ENCODE measurements at places on chromosomes 7 and 10.

- DNase-seq = no peak
These were observed 24.6 kb upstream of the ITGA8 start for GRCh38 chr10:15744217-15744865.

DNA sequence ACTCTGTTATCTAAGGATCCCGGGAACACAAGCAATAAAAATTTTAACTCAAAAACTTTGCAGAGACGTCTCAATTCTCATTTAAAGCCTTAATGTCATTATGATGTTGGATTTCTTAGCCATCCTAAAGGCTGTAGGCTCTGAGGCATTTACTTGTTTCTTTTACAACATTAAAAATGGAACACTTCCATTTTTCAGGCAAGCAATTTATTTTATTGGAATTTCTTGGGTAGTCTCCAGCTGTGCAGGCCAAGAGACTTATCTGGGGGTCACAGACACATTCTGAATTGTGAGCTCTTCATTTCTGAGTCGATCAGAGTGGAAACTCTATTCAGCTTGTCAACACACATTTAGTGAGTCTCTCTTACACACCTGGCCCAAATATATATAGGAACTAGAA is 48.0 kb upstream of the KIF5B start:
- no peak for DNase-seq

DNA sequence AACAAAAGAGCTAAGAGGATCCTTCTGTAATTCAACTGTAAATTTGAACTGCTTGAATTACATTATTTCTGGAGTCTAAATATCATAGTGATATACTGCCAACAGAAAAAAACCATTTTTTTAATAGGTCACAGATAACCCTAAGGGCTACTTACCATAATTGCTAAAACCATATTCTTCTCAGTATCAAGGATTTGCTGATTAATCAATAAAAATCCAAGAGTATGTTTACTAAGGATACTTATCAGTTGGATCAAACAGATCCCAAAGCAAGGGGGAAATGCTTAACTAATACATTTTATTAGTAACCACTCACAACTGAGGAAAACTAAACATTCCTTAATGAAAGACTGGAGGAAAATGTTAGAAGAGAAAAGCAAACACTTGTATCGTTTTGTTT is 166.0 kb downstream of the PIP4K2A start:
- DNase-seq = no peak

DNA sequence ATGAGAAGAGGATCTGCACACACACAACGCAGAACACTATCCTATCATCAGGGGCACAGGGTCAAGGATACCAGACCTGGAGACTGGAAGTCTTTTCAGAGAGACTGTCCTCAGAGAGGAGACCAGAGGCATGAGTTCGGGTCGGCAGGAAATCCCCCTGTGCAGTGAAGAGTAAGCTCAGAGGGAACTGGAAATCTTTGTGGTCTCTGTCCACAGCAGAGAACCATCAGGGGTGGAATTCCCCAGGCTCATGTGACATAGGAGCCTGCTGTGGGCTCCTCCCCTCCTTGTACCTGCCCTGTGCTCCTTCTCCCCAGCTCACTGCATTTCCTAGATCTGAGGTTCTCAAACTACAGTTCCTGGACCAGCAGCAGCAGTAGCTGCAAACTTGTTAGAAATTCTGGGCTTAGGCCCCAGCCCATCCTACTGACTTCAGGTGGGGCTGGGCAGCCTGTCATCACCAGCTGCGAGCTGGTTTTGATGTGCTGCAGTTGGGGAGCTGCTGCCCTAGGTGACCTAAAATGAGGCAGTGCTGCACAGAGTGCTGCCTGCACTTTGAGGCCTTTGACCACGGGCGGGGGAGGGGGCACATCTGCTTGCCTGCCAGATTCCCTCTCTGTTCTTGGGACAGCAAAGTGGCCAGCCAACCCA is 2.4 kb downstream of the ZMIZ2 start:
- DNase-seq = peak; percentile 79

GRCh38 chr10:58334817-58335305 is at the start of gene UBE2D1:
Gene UBE2D1 (plus strand): TSS chr10:58335006. CDS start chr10:58335202, 196 bp downstream.
- DNase-seq = peak; percentile 86

DNA sequence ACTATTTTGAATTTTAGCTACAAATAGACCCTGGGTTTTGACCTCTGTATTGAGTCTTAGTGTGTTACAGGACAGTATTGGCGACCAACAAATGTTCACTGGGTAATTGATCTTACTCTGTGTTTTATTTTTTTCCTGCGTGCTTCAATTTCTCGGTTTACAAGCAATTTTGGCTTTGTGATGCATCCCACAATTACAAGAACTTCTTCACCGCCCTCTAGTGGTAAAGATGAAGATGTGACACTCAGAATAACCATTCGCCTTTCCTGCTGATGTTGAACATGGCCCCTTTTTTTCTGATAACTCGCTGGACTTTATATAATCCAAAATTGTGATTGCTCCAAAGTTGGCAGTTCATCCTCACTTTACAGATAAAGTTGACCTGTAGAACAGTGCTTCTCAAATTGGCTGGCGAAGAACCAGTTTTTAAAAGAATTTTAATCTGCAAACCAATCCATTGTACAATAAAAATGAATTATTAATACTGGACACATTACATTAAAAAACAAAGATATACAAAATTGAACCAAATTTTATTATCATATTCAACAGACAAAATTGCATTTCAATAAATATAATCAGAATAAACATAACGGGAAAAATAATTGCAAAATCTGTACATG is 20.2 kb upstream of the SMC3 start:
- DNase-seq = peak; percentile 14

- DNase-seq = peak; percentile 56
These were observed 4.5 kb downstream of the KAZALD1 start for GRCh38 chr10:101066146-101066895.

DNA sequence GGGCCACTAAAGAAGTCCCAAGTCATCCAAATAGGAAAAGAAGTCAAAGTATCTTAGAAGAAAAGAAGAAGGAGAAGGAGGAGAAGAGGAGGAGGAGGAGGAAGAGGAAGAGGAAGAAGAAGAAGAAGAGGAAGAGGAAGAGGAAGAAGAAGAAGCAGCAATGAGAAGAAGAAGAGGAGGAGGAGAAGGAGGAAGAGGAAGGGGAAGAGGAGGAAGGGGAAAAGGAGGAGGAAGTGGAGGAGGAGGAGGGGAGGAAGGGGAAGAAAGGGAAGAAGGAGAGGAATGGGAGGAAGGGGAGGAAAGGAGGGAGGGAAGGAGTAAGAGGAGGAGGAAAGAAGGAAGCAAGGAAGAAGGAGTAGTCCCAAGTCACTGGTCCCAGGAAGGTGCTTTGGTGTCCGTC is 21.7 kb upstream of the RADIL start:
- DNase-seq = no peak

- DNase-seq = no peak
These were observed 295.0 kb upstream of the KLF14 start for GRCh38 chr7:131029002-131029401.

DNA sequence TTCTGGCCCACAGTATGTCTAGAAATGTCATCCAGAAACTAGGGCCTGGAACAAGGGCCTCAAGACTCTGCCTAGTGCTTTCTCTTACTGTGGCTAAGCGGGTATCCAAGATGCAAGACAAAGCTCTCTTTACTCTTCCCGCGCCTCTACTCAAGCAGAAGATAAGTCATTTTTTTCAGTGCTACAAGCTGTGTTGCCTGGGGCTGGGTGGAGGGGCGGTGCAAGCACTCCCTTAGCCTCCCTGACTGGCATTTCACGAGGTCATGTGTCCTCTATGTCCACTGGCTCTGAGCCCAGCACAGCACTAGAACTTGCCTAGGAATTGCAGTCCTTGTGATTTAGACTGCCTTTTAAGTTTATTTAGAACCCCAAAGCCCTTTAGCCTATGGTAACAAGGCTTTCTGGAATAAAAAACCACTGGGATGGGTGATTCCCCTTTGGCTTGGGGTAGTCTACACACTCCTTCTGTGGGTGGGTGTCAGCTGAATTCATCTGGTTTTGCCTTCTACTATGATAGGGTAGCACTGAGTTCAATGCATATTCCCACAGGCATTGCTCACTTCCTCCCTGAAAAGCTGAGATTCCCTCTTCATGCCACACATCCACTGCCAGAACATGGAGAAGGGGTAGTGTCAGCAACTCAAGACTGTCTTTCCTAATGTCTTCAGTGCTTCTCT is 371.8 kb upstream of the KCND2 start:
- DNase-seq = no peak

DNA sequence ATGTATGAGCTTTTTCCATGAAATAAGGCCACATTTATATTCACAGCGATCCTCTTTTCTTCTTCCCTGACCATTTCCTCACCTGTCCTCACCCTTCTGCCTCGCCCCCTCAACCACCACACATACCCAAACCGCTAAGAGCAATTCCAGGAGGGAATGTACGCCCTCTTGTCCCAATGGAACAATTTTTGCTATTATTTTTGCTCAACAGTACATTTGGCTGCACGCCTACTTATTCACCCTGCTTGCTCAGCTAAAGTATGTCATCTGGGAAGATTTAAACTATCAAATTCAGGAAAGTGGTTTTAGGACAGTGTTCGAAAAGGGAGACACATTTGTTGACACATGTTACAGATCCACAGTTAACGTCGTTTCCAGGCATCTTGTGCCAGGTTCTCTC is 252.7 kb downstream of the NEBL start:
- DNase-seq = no peak

DNA sequence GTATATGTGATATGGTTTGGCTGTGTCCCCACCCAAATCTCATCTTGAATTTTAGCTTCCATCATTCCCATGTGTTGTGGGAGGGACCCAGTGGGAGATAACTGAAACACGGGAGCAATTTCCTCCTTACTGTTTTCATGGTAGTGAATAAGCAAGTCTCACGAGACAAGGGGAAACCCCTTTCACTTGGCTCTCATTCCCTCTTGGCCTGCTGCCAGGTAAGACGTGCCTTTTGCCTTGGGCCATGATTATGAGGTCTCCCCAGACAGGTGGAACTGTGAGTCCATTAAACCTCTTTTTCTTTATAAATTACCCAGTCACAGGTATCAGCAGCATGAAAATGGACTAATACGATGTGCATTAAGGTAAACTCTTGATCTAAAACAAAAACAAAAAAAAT is 357.1 kb upstream of the AOAH start:
- DNase-seq = no peak

DNA sequence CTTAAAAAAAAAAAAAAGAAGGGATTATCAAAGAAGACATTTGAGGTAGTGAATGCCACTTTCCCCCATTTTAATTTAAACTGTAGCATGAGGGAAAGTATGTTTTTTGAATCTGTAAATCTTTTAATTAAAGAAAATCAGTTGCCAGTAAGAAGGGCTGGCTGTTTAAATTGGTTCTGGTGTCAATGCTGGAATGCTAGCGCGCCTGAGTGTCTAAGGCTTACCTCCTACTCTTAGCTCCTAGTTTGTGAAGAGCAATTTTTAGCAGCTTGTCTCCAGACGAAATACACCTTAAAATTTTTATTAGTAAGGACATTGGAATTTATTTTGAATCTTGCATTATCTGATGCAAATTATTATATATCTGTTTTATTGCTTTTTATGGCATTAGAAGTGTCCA is 54.1 kb downstream of the UBE3C start:
- no peak for DNase-seq

DNA sequence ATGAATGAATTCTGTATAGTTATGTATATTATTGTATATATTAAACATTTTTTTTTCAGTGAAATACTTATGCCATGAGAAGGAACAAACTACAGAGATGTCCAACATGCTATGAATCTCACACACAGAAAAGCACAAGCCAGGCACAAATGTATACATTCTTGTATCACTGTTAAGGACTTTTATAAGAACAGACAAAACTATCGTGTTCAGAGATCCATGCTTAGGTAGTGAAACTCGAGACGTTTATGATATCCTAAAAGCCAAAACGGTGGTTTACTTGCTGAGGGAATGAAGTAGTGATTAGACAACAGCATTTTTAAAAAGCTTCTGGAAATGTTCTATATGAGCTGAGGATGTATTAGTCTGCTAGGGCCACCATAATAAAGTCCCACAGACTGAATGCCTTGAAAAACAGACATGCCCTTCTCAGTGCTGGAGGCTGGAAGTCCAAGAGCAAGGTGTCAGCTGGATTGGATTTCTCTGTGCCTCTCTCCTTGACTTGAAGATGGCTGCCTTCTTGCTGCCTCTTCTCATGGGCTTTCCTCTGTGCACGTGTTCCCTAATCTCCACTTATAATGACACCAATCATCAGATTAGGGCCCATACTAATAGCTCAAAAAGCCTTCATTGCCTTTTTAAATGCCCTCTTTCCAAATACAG is 4.3 kb downstream of the MKI67 start:
- DNase-seq = no peak

DNA sequence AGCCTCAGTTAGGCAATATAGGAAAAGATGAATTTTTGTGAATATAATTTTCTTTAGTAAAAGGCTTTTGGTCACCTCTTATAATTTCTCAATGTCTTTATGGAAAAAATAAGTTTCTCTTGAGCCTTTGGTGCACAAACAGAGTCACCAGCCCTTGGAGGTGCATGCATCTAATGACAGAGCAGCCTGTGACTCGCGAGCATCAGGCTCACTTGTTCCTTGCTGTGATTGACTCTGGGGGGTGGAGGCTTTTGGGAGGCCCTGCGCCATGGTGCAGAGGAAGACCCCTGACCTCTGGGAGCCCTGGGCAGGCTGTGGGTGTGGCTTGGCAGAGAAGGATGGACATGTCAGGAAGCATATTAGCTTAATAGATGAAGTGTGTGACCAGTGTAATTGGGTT is 60.2 kb downstream of the FIGNL1 start:
- no peak for DNase-seq

DNA sequence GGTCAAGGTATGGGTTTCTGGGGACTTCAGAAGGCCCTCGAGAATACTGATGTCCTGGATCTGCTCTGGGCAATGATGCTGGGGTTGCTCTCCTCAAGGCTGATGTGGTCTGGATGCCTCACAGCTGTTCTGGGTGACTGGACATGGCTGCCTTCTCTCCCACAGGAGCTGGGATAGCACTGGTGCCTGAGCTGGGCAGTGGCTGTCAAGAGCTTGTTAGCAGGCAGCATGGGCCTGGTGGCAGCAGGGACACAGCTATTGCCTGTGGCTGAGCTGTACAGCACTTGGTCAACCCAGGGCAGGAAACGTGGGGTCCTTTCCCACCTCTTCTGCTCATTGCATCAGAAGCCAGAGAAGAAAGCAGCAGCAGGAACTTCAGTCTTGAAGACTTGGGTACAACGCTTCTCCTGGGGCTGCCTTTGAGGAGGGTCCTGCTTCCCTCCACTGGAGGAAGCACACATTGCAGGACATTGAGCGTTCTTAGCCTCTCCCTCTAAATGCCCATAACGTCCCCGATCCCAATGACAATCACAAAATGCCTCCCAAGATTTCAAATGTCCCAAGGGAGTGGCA is 13.0 kb downstream of the ADCYAP1R1 start:
- no peak for DNase-seq

DNA sequence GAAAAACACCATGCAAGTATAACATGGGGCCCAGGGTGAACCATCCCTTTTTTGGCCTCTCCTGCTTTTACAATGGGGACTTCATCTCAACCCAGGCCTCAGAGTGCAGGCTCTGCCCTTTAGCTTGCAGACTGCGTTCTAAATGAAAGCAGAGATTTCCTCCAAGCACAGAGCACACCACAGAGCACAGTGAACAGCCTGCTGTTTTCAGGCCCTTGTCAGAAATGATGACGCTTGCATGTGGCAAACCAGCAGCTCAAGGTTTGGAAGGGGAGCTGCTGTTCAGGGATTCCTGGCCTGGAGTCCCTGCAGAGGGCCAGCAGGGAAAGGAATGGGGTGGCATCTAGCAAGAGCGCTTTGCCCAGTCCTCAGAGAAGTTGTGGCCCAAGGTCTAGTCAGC is 167.3 kb upstream of the CDCA7L start:
- DNase-seq = no peak
